ENCODE measurements at places on chromosomes 7 and 10.
A peak's percentile ranks its signal among the peaks of the same experiment; 100 is the strongest.

- no peak for DNase-seq
These were observed 452 bp downstream of the SEMA3C start for GRCh38 chr7:80918399-80918798.

GRCh38 chr10:48556065-48556464, 48.8 kb downstream of the ARHGAP22 start:
- no peak for DNase-seq

DNA sequence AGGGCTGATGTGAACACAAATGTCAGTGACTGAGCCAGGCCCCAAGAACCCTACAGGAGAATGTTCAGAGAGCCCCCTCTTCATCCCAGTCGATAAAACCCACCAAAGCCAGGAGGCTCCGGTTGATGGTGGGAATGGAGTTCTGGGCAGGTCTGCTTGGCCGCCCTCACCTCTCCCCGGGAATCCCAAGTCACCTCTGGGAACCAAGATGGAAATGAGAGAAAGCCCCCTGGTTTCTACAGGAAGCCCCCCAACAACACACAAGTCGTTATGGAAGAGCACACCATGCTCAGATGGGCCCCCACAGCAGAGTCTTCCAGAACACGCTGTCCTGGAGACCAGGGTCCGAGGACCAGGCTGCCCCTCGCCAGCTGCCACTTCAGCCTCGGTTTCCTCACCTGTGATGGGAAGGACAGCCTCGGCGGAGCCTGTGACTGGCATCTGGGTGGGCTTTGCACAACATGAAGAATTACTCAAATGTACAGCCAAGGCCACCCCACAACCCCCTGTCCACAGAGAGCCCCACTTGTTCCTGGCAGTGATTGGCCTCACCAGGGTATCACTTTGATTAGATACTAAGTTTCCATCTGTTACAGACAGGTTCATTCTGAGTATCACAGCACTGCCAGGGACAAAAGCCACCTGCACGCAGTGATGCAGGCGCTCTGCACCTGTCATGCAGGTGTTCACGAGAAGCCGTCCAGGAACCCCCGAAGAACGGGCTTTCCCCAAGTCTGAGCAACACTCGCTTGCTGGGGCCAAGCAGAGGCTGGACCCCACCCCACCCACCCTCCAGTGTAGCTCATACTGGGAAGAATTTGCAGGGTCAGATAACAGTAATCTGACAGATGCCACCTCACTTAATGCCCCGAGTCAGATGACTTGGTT, 57.6 kb downstream of the MKI67 start:
- no peak for DNase-seq

DNA sequence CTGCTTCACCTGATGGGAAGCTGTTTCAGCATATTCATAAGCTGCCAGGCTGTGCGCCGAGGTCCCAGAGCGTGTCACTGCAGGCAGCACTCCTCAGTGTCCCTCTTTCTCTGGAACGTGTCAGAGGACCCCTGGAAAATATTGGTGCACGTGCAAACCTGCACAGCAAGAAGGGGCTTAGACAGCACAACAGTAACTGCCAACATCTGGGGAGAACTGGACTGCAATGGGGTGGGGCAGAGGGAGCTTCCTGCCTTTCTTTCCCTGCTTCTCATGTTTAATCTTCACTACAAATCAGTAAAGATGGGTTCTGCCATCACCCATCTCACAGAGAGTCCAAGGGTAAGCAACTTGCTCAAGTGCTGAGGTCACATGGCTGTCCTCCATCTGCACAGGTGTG, 86.5 kb upstream of the GPR26 start:
- no peak for DNase-seq

GRCh38 chr7:72308986-72309385, 103.2 kb downstream of the CALN1 start:
- DNase-seq: no peak

- DNase-seq: no peak
These were observed 17.5 kb downstream of the DPY19L1 start for GRCh38 chr7:35019801-35020200.

- no peak for DNase-seq
These were observed 254.7 kb downstream of the STK31 start for GRCh38 chr7:23964715-23965114.

- no peak for DNase-seq
These were observed 3.0 kb upstream of the GIMAP5 start for GRCh38 chr7:150734254-150734653.

DNA sequence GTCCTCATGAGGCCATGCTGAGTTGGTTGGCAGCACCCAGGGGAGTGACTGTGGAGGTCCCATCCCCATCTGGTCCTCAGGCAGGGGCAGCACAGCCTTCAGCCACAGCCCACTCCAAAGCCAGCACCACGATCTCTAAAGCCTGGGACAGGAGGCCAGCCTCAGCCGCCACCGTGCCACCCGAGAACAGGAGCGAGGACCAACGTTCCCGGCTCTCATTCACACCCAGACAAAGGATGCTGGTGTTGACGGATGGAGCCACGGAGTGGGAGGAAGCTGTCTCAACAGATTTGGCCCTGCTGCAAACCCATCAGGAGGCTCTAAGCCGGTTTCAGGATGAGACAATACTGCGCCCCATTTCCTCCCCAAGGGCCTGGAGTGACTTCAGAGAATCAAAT, 42.7 kb upstream of the PPP2R2D start:
- DNase-seq: peak; percentile 0

DNA sequence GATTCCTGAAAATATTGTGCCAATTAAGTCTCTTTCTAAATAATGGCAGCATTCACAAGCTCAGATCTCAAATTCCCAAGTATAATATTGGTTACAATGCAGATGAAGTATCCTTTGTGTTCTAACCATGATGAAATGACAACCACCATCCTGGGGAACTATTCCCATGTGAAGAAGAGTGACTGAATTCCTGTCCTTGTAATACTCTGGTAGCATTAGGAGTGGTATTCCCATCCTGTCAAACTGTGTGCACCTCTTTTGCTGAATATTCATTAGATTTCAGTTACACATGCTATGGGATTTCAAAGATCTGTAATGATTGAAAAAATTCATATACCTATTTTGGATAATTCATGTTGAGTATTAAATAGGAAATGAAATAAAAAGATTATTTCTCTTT, 86.1 kb upstream of the SMIM30 start:
- DNase-seq: no peak

DNA sequence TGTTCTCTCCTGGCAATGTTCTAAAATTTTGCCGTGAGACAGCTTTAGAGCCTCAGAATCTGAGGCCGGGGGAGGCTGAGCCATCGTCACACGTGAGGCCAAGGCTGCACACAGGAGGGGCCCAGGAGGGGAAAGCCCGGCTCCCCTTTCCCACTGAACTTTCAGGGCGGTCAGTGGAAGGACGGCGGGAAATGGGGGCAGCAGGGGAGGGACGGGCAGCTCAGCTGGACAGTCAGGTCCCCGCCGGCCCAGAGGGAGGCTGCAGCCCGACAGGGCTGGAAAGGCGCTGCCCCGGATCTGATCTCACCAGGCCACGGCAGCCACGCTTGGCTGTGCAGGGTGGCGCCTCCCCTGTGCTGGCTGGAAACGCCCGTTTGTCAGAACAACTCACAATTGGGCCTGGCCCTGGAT, 43.3 kb upstream of the ADGRA1 start:
- no peak for DNase-seq

- no peak for DNase-seq
These were observed 27.4 kb downstream of the STAM start for GRCh38 chr10:17671307-17671706.

DNA sequence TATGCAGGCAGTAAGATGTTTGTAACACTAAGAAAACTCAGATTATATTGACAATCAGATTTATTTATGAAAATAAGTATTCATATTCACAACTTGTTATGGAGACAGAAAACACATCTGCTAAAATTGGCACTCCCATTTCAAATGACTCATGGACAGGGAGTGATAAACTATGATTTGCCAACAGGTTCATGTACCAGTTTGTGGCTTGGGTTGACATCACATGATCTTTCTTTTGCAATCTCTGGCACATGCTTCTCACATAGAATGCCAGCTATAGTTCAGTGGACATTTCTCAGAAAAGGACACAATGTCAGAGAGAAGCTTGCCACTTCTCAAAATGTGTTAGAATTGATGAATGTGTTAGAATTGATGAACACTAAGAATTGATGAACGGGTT, 663.2 kb upstream of the ANKRD30A start:
- no peak for DNase-seq

DNA sequence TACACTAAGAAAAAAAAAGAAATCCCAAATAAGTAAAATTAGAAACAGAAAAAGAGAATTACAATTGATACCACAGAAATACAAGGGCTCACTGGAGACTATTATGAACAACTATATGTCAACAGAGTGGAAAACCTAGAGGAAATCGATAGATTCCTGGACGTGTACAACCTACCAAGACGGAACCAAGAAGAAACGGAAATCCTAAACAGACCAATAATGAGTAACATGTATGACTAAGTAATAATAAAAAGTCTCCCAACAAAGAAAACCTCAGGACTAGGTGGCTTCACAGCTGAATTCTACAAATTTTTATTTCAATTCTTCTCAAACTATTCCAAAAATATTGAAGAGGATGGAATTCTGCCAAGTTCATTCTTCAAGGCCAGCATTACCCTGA, 13.9 kb downstream of the DIP2C start:
- no peak for DNase-seq

GRCh38 chr10:26357203-26357602, 80.9 kb upstream of the APBB1IP start:
- DNase-seq: no peak

DNA sequence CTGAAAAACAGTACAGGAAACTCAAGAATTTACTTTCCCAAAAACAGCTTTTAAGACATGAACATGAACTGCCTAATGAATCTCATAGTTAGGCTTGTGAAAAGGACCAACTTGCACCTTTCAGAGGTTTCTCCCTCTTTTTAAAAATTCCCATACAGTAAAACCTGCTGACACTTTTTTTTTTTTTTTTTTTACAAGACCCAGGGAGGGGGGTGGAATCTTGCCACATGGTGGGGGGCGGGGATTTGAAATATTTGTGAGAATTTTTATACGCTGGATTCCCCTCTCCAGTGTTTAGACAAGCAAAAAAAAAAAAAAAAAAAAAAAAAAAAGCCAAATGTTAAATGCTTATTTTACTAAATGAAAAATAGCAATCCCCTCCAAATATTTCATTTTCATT, 57.4 kb downstream of the HIBADH start:
- DNase-seq: no peak

DNA sequence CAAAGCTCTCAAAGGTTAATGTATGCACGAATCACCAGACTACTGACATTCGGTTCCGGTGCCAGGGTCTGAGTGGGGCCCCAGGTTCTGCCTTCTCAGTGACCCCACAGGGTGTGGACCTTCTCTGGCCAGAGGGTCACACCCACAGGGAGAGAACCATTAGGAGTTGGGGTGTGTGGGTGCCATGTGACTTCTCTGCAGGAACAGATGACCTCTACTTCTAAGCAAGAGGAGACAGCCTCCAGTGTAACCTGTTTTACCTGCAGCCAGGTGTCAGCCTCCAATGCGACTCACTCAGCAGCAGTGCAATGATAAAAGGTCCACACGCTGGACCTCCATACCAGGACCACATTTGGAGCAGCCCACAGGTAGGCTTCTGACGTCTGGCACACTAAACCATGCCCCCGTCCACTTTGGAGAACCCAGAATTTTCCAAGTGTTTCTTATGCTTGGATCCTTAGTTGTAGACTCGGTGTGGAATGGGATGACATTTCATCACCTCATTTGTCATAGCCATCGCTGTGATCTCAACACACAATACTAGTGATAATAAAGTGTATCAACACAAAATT, 16.2 kb upstream of the INSIG1 start:
- DNase-seq: no peak

DNA sequence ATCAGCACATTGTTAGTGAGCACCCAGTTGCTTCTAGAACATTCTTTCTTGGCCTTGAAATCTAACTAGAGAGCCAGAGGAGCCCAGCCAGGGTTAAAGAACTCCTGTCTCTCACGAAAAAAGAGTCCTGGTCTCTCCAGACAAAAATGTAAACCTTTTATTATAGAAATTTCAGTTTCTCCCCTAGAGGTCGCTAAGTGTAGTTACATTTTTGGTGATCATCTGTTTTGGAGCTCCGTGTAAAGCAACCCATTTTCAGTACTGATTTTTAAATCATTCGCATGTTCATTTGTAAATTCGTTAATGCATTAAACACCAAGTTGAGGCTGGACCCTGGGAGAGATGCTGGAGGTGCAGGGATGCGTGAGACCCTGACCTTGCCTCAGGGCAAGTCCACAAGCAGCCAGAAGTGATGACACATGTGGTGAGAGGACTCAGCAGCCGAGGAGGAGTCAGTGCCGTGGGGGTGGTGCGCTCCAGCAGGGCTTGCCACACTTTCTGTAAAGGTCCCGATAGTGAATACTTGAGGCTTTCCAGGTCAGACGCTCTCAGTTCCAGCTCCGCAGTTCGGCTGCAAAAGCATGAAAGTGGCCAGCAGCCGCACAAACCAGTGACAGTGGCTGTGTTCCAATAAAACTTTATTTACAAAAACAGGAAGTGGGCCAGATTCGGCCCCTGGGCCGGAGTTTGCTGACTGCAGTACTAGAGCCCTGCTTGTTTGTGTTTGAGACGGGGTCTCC, 578.6 kb upstream of the FOXK1 start:
- DNase-seq: no peak

DNA sequence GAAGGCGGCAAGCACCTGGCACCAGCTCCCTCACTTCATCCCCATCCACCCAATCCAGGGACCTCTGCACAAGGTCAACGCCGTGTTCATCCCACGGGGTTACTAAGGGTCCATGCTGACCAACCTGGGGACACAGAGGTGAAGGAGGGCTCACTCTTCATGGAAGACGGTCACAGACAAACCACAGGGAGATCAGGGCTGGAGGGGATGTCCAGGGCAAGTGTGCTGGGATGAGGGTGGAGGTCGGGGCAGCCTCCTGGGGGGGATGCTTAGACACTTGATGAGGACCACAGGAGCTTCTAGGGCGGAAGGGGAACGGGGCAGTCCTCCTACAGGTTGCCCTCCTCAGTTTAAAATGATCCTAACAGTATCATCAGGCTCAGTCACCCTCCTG, 46.7 kb downstream of the FAM53B start:
- no peak for DNase-seq

GRCh38 chr10:24670964-24671670, 52.6 kb downstream of the ARHGAP21 start:
- no peak for DNase-seq

DNA sequence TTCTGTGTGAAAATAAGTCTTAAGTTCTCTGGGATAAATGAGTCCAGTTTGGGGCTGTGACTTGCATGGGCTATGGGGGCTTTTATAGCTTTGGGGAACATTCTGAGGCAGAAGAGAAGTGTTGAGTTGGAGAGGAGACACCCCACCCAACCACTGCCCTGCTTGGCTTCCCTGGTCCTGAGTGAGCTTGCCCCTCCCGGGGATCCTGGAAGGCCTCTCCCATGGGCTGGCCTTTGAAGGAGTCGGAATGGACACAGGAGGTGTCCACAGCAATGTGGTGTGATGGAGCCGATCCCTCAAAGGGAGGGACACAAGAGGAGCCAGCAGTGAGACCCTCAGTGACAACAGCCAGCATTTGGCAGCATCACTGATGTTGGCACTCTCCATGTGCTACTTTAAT, 89.8 kb downstream of the GLRX3 start:
- DNase-seq: no peak

DNA sequence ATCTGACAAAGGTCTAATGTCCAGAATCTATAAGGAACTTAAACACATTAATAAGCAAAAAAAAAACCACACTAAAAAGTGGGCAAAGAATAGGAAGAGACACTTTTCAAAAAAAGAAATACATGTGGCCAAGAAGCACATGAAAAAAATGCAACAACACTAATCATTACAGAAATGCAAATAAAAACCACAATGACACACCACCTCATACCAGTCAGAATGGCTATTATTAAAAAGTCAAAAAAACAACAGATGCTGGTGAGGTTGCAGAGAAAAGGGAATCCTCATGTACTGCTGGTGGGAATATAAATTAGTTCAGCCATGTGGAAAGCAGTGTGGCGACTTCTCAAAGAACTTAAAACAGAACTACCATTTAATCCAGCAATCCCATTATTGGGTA, 119.0 kb downstream of the LMBR1 start:
- no peak for DNase-seq

Measured in BE2C (cell line).